ENCODE measurements at places on chromosomes 11 and 22.

- no peak for DNase-seq
Observed at GRCh38 chr22:29786031-29786430, 18.9 kb downstream of the UQCR10 start.

DNA sequence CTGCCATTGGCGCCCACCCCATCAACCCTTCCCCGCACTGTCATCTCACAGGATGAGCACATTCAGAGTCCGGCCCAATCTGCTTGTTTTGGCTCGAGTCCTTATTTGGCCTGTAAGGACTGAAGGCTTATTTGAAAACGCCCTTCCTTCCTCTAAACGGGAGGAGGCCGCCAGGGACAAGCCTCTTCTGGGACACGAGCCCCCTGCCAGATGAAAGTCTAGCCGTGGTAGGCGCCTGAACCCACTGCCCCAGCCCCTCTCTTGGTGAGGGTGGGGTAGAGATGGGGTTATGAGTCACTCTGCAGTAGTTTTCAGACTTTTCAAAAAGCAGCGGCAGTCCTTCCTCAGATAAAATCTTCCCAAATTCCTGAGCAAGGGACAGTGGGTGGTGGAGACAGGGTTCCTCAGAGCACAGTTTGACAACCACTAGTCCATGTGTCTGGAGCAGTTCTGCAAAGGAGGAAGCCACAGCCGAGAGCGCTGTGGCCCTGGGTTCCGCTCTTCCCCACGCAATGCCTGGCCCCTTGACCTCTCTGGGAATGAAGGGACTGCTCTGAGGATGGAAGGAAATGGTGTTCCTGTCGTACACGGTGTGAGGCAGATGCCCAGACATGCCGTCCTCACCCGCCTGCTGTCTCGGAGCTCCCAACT, 57.0 kb downstream of the MYH9 start:
- DNase-seq: peak; percentile 50

GRCh38 chr11:77547863-77548551, 41.7 kb upstream of the AQP11 start:
- DNase-seq: peak; percentile 82

- DNase-seq: no peak
Observed at GRCh38 chr22:48869161-48869560, 958.5 kb downstream of the BRD1 start.

DNA sequence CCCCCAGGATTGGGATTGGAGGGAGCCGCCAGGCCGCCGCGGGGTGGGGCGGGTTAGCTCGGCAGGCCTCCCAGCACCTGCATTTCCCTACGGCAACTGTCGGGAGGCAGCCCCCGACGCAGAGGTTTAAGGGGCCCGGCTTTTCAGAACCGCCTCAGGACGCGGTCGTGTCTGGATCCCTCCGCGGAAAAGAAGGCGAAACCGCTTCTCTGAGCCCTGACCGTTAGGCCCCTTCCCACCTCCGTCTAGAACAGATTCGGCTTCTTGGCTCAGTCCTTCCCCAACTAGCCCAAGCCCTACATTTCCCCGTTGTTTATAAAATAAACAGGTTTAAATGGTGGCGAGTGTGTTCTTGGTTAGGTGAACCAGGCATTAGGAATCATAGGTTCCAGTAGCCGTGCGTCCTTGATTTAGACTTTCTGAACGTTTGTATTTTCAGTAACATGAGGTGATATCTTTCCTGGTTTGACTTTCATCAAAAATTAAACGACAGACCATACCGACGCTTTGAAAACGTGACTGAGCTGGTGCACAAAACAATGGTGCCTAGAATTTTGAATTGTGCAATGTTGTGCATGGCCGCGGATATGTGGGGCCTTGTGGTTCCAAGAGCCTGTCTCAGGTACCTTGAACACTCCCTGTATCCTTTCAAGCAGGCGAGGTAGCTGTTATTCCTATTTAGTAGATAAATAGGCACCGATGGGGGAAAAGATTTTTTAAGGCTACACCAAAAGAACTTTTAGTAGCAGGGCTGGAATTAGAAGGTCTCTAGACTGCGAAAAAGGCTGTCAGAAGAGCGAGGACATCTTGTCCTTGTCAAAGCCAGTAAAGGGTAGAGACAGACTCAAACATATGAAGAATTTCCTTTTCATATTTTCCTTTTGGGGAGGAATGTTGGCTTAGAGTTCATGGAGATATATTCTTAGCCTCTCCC, 1.2 kb upstream of the HSPA8 start:
- peak; percentile 55 for DNase-seq

DNA sequence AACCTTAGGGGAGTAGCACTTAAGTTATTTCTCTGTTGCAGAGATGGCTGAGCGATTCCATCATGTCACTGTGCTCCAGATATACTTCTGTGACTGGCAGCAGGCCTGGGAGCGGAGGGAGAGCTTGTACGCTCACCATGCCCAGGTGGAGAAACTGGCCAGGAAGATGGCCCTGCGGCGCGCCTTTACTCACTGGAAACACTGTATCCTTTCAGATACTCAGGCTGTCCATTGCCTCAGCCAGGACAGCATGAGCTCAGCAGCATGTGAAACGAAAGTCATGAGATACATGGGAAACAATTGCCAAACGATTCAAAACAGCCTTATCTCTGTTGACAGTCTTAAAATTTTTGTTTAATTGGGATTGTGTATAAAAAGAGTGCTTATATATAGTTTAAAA, 78.9 kb downstream of the SFI1 start:
- no peak for DNase-seq

DNA sequence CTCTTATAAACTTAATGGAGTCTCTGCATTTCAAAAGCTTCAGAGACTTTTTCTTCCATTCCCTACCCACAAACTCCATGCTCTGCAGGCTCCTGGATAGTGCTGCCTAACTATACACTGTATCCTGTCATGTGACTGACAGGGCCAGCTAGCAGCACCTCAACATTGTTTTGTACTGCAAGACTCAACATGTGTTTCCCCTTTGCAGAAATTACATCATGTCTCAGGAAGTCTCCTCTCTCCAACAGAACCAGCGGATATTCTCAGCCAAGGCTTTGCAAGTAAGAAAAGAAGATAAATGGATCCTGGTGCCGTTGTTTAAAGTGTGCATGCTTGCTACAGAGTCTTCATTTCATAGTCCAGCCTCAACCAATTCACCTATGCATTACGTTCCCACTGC, 164.0 kb upstream of the UBASH3B start:
- DNase-seq: peak; percentile 27

- DNase-seq: no peak
Observed at GRCh38 chr22:47267513-47268282, 505.2 kb downstream of the TBC1D22A start.

- DNase-seq: no peak
Observed at GRCh38 chr11:125934473-125934872, 11.4 kb upstream of the VSIG10L2 start.

- peak; percentile 91 for DNase-seq
Observed at GRCh38 chr22:46604306-46604690, 15.9 kb upstream of the GRAMD4 start.

DNA sequence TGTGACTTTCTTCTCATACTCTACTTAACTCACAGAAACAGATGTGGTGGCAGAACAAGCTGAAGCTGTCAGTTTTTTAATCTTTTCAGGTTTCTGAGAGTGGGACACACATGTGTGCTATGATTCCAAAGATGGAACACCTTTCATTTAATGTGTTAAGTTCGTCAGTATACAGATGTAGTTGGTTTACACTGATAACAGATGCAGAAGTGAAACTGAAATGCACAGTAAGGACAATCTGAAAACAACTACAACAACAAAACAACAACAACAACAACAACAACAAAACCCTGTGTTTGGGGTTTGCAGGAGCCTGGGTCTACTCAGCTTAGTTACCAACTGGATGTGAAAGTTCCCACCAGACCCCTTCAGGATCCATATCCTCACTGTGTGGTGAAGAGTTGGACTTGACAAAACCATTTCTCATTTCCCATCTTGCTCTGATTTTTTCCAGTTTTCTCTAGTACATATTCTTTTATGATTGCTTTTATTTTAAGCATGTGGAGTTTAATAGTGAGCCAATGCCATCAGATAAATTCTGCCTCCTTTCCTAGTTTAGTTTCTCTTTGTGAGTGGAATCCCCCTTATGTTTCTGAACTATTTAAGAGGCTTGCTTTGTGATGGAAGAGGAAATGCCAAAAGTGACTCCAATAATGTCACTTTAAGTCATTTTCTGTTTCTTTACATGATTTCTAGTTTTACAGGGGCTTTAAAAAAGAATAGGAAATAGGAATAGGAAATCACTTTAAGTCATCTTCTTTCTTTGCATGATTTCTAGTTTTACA, 47.8 kb downstream of the ARHGAP42 start:
- DNase-seq: no peak

- DNase-seq: peak; percentile 9
Observed at GRCh38 chr11:3052109-3052479, 5.1 kb downstream of the CARS1 start.

GRCh38 chr11:58861533-58861932, 17.0 kb upstream of the GLYATL2 start:
- no peak for DNase-seq

DNA sequence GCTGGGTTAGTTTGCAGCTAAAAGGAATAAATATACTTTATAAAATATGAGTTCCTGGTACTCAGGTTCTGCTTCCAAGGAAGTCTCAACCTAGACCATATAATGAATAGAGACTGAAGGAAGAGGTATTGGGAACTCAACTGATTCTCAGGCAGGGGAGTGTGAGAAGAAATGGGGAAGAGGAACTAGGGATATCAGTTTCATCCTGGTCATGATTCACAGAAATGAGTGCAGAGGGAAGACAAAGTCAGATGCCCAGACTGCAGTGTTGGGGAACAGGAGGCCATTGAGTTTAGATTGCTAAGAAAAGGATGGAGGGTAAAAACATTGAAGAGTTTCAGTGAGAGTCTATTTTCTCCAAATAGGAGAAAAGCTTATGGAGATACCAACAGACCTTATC, 28.8 kb downstream of the PLAAT5 start:
- peak; percentile 69 for DNase-seq

DNA sequence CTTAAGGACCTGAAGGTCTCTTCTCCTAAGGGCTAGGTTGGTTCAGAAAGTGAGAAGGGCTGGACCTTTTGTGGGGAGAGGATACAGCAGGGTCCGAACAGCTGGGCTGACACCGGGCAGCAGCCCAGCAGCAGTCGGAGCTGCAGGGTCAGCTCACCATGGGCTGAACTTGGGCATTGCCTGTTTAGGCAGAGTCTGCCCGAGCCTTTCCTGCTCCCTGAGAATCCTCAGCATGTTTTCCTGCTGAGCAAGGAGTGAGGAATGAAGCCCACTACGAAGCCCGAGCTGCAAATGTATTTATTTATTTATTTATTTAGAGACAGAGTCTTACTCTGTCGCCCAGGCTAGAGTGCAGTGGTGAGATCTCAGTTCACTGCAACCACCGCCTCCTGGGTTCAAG, 83.9 kb downstream of the PTPRJ start:
- DNase-seq: no peak

DNA sequence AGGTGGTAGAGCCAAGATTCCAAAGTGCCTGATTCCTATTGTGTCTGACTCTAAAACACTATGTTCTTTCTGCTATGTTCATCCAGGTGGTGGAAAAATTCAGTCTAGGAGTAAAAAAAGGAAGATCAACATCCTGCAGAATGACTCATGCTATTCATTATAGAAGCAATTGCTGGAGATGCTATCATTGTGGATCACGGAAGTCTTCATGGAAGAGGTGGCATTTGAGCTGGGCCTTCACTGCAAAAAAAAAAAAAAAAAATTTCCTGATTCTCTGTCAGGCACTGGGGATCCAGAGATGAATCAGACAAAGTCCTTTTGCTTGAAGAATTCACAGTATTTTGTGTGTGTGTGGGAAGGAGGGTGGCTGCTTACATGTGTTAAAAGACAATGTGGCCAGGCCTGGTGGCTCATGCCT, 1.4 kb upstream of the UVRAG start:
- peak; percentile 63 for DNase-seq

GRCh38 chr22:44127356-44127755, 53.4 kb upstream of the PARVG start:
- DNase-seq: peak; percentile 46

Measured in suppressor macrophage treated with lipopolysaccharide for 1 hour (primary cell).